Spinal cord (tissue), 10 donors: ENCODE measurements at places on chromosomes 12 and 14. TPM values are rescaled to one million over a fixed set of nuclear protein-coding genes. Genes with fewer than 3 reads are reported as not detected.

DNA sequence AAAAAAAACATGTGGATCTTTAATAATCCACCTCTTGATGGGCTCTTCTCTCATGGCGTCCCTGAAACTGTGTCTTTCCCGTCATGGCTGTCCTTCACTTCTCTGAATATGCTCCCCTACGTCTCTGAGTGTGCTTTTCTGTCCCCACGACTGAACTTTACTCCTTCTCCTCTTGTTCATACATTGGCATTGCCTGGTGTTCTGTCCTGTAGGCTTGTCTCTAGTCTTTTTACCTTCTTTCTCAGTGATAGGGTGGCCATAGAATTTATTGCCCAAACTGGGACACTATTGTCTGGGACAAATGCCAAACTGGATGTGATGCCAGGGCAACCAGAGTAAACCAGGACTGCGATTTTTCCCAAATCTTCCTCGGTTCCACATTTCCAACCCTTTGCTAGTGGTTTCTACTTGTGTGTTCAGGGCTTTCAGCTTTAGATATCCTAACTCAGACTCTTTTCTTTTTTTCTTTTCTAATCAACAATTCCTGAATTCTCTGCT, 202.2 kb downstream of the ATP23 start:
- no peaks in the 10 kb centered on the region for H3K36me3 ChIP-seq
- peak overlapping the region; percentile 37 for H3K27ac ChIP-seq
- no peaks in the 10 kb centered on the region for H3K4me1 ChIP-seq
- H3K27me3 ChIP-seq, result no peaks in the 10 kb centered on the region
- no peak overlapping the region for H3K4me3 ChIP-seq
- DNase-seq, result peak; percentile 69

GRCh38 chr12:68587448-68587873, 23.2 kb upstream of the RAP1B start:
- no peaks in the 10 kb centered on the region for H3K4me1 ChIP-seq
- no peak overlapping the region for H3K27ac ChIP-seq
- no peak overlapping the region for H3K4me3 ChIP-seq
- no peaks in the 10 kb centered on the region for H3K36me3 ChIP-seq
- DNase-seq, result no peak

- no peaks in the 10 kb centered on the region for H3K4me1 ChIP-seq
- H3K4me3 ChIP-seq, result no peak overlapping the region
- H3K27ac ChIP-seq, result no peak overlapping the region
- no peak for DNase-seq
- H3K27me3 ChIP-seq, result no peaks in the 10 kb centered on the region
Measured at GRCh38 chr14:95585953-95586620, 51.2 kb downstream of the GLRX5 start.

- no peak overlapping the region for H3K4me3 ChIP-seq
- no peak overlapping the region for H3K27ac ChIP-seq
- no peaks in the 10 kb centered on the region for H3K27me3 ChIP-seq
Measured at GRCh38 chr12:63163541-63163940, 12.5 kb upstream of the AVPR1A start.

GRCh38 chr14:50659327-50659974, 8.7 kb downstream of the SAV1 start:
- no peak for DNase-seq
- no peaks in the 10 kb centered on the region for H3K36me3 ChIP-seq
- H3K27ac ChIP-seq, result no peak overlapping the region
- no peak overlapping the region for H3K4me3 ChIP-seq
- H3K4me1 ChIP-seq, result no peaks in the 10 kb centered on the region
- H3K27me3 ChIP-seq, result no peaks in the 10 kb centered on the region

- DNase-seq, result no peak
- no peak overlapping the region for H3K27ac ChIP-seq
- no peak overlapping the region for H3K4me3 ChIP-seq
- no peaks in the 10 kb centered on the region for H3K4me1 ChIP-seq
- H3K27me3 ChIP-seq, result no peaks in the 10 kb centered on the region
- no peaks in the 10 kb centered on the region for H3K36me3 ChIP-seq
Measured at GRCh38 chr12:77133566-77133965, 68.2 kb upstream of the E2F7 start.

The ISM2 gene
- 1.8 TPM for total RNA-seq

GRCh38 chr14:34668111-34668510, 38.2 kb upstream of the SNX6 start:
- H3K36me3 ChIP-seq, result no peaks in the 10 kb centered on the region
- H3K27me3 ChIP-seq, result no peaks in the 10 kb centered on the region
- no peak for DNase-seq
- no peak overlapping the region for H3K4me3 ChIP-seq

- no peaks in the 10 kb centered on the region for H3K4me1 ChIP-seq
- H3K27me3 ChIP-seq, result no peaks in the 10 kb centered on the region
- H3K27ac ChIP-seq, result no peak overlapping the region
- DNase-seq, result no peak
- H3K36me3 ChIP-seq, result peaks cover 27% of the 10 kb centered on the region
Measured at GRCh38 chr12:48092611-48093010, 13.3 kb downstream of the SENP1 start.

DNA sequence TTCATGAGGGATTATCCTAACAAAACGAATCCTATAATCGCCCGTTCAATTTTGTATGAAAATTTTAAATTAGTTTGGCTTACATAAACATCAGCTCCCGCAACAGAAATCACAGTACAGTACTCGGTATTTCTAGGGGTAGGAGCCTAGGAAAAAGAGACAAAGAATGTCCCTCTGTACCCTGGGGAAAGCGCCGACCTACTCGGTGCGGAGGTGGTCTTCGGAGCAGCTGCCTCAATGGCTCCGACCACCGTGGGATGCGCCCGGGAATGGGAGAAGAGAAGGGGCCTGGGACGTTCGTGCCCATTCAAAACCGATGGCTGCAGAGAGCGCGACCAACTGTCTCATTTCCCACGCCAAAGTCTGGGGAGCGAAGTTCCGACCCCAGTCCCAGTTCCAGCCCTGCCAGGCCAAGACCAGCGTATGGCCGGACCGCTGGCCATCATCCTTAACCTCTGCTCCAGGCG, 618 bp downstream of the GNPNAT1 start:
- DNase-seq, result no peak
- H3K36me3 ChIP-seq, result no peaks in the 10 kb centered on the region
- peak overlapping the region; percentile 71 for H3K27ac ChIP-seq
- H3K4me1 ChIP-seq, result peaks cover 15% of the 10 kb centered on the region
- H3K27me3 ChIP-seq, result no peaks in the 10 kb centered on the region
- H3K4me3 ChIP-seq, result peak overlapping the region; percentile 83

The PLEKHG7 gene
- not detected for total RNA-seq

DNA sequence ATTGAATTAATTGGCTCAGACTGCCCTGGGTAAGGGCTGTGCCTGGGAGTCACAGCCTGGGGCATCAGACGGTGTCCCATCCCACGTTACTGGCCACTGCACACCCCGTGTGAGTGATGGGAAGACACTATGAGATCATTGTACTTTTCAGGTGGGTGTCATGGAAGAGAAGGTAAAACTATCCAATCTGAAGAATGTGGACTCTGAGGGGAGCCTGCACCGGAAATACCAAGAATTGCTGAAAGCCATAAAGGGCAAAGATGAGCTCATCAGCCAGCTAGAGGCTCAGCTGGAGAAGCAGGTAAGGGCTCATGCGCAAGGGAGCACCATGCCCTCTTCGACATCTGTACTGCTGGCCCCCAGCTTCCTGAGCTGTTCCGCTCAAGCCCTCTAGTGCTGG, 24.0 kb downstream of the PLEKHH1 start:
- no peaks in the 10 kb centered on the region for H3K27me3 ChIP-seq
- no peak for DNase-seq
- peaks cover 41% of the 10 kb centered on the region for H3K36me3 ChIP-seq
- H3K4me3 ChIP-seq, result no peak overlapping the region
- H3K27ac ChIP-seq, result no peak overlapping the region

GRCh38 chr12:92769124-92769901, 66.5 kb downstream of the PLEKHG7 start:
- H3K4me1 ChIP-seq, result no peaks in the 10 kb centered on the region
- no peak overlapping the region for H3K27ac ChIP-seq
- no peak overlapping the region for H3K4me3 ChIP-seq
- DNase-seq, result no peak
- H3K27me3 ChIP-seq, result no peaks in the 10 kb centered on the region
- no peaks in the 10 kb centered on the region for H3K36me3 ChIP-seq

GRCh38 chr12:122005252-122005776, 16.4 kb upstream of the BCL7A start:
- peaks cover 11% of the 10 kb centered on the region for H3K36me3 ChIP-seq
- H3K27ac ChIP-seq, result no peak overlapping the region
- H3K4me1 ChIP-seq, result peaks cover 10% of the 10 kb centered on the region
- DNase-seq, result no peak

DNA sequence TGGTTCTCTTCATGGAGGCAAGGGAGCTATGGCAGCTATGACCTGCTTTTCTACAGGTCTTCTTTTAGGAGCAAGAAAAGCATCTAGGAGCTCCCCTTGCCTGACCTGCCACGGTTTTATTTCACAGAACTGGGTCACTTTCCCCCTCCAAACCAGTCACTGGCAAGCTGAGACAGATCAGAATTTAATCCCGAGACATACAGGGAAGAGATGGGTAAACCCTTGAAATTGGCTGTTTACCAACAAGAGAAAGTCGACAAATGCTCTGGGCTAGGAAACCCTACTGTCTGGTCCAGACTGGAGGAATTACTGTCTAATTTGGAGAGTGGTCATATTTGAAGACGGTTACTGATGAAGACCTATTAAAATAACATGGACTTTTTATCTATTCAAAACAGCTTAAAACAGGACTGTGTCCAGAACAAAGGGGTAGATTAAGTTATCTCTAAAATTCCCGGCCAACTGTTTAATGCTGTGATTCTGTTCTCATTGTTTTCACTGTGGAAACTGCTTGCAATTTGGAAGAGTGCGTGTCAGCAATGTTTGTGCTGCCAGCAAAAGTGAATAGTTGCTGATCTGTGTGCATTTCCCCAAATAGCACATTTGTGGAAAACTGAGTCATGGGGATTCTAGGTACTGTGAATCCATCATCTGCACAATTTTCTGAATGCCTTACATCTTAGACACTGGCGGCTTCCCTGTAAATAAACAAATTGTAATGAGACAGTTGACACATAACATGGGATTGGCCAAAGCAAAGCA, 73.4 kb upstream of the EEA1 start:
- no peaks in the 10 kb centered on the region for H3K27me3 ChIP-seq
- H3K4me3 ChIP-seq, result no peak overlapping the region
- no peaks in the 10 kb centered on the region for H3K4me1 ChIP-seq
- no peaks in the 10 kb centered on the region for H3K36me3 ChIP-seq
- H3K27ac ChIP-seq, result peak overlapping the region; percentile 35

DNA sequence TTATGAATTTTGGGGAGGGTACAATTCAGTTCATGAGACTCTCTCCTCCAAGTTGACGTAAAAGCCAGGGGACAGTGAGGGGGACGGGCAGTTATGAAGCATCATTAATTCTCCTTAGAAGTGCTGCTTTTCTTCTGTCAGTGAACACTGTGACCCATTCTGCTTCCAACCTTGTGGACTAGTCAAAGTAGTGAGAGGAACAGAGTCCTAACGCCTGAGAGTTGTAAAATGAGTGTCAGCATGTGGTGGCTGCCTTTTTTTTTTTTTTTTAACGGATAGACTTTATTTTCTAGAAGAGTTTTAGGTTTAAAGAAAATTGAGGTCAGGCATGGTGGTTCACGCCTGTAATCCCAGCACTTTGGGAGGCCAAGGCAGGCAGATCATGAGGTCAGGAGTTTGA, 15.5 kb downstream of the RESF1 start:
- H3K36me3 ChIP-seq, result peaks cover 27% of the 10 kb centered on the region
- no peak for DNase-seq
- H3K27ac ChIP-seq, result no peak overlapping the region
- H3K4me3 ChIP-seq, result no peak overlapping the region
- H3K4me1 ChIP-seq, result no peaks in the 10 kb centered on the region

The LBHD2 gene
- not detected for total RNA-seq

GRCh38 chr12:63302269-63302940, 151.4 kb upstream of the AVPR1A start:
- DNase-seq, result no peak
- H3K36me3 ChIP-seq, result no peaks in the 10 kb centered on the region
- no peak overlapping the region for H3K27ac ChIP-seq

The SYCP3 gene
- total RNA-seq, result 0.20 TPM

The OR10P1 gene
- total RNA-seq, result not detected

GRCh38 chr12:55925870-55926737, 1.6 kb downstream of the PYM1 start:
- peak overlapping the region; percentile 95 for H3K27ac ChIP-seq
- peaks cover 3% of the 10 kb centered on the region for H3K36me3 ChIP-seq
- peaks cover 14% of the 10 kb centered on the region for H3K4me1 ChIP-seq
- DNase-seq, result no peak
- no peaks in the 10 kb centered on the region for H3K27me3 ChIP-seq

DNA sequence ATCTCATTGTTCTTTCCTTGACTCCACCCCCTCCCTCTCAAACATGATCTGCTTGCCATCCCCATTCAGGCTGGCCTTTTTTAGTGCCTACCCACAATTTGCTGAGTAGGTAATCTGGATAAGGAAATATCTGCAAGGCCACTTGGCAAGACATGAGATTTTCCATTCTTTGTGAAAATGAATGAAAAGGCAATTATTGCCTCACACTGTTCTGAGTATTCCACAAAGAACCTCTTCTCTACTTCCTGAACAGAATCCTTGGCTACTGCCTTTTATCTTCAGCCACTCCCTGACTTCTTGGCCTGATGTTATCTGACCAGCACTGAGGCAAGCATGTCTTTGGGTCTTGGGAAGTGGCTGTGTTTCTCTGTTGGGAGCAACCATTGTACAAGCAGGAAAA, 263.2 kb upstream of the ATP2B1 start:
- no peak for DNase-seq
- no peaks in the 10 kb centered on the region for H3K27me3 ChIP-seq

DNA sequence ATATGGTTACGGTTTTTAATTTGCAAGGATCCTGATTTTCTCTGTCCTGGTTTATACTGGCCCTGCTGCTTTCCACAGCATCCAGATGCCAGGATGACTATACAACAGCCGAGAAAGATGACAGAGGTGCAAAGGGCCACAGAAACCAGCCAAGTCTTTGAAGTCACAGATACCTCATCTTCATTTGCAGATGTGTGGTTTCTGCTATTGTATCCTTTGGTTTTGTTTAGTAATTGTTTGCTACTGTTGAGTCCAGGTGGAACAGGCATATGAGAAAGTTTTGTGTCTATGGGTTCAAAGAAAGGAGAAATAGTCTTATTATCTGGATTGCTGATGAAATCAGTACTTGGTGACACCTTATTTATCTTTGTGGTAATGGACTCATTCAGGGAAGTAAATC, 17.3 kb upstream of the KLHL42 start:
- no peaks in the 10 kb centered on the region for H3K4me1 ChIP-seq
- H3K27me3 ChIP-seq, result no peaks in the 10 kb centered on the region
- H3K4me3 ChIP-seq, result no peak overlapping the region
- H3K27ac ChIP-seq, result no peak overlapping the region
- peaks cover 2% of the 10 kb centered on the region for H3K36me3 ChIP-seq
- no peak for DNase-seq

The SOAT2 gene
- not detected for total RNA-seq

DNA sequence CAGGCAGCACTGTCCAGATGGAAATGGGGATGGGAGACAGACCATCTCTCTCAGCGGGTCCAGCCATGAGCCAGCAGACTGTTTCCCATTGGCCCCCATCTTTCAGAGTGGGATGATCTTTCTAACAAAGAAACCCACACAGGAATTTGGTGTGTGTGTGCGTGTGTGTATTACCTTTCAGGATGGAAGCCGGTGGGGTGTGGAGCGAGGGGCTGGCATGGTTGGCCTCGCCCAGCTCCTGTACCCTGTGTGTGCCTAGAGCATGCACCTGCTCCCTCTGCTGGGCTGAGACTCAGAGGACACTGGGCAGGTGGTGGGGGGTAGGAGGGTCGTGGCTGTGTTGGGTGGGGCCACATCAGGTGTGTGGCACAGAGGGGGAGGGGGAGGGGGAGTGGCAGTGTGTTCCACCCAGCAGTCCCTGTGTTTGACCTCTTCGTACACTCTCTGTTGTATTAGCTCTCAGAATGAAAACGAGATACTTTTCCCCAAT, 33.0 kb upstream of the TSPAN9 start:
- peaks cover 11% of the 10 kb centered on the region for H3K4me1 ChIP-seq
- no peak for DNase-seq
- no peak overlapping the region for H3K4me3 ChIP-seq
- H3K36me3 ChIP-seq, result no peaks in the 10 kb centered on the region
- no peak overlapping the region for H3K27ac ChIP-seq

The RNASE4 gene
- 10.8 TPM for total RNA-seq
